K562 (cell line): ENCODE measurements at places on chromosomes 2 and 18.

DNA sequence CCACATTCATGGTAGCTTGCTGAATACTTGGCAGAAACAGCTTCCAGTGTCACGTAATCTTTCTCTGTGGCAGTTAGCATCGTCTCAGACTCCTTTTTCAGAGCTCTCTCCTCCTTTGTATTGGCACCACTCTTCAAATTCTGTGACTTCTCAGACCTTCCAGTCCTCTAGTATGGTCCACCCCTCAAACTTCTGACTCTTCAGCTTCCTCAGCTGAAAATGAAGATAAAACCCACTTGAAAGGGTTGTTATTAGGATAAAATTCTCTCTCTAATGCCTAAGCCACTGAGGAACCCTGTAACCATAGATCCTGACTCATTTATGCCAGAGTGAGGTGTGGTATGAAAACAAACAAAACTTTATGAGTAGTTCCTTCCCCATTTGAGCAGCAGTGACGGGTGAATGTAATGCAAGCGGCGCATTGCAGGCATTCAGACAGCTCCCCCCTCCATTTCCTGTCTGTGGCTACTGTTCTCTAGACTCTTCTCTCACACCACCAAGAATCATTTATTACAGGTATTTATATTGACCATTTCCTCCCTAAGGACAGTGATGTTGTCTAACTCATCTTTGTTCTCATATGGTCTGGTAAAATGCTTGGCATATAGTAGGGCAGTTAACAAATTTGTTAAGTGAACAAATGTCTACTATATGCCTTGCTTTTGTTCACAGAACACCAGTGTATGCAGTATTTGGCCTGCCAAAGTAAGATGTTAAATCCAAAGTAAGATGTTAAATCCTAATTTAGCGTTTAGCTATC, 35.3 kb downstream of the GALNT1 start:
- DNase-seq = peak; percentile 29

DNA sequence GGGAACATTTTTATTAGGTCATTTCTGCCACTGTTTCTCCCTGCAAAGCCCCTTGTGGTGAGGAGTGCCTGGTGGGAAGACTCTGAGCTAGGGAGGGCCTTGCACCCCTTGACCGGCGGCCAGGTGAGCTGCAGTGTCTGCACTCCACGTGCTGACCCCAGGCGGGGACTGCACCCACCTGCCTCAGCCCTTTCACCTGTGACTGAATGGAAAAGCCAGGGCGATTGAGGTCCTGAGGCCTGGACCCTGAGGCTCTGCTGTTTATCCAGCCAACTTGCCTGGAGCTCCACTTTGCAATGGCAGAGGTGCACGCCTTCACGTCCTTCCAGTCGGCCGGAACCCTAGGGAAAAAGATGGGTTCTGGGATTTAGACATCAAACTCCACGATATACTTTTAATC, 53.1 kb downstream of the TMEM18 start:
- no peak for DNase-seq

- no peak for DNase-seq
These were observed 4.0 kb downstream of the EMX1 start for GRCh38 chr2:72921088-72921851.

DNA sequence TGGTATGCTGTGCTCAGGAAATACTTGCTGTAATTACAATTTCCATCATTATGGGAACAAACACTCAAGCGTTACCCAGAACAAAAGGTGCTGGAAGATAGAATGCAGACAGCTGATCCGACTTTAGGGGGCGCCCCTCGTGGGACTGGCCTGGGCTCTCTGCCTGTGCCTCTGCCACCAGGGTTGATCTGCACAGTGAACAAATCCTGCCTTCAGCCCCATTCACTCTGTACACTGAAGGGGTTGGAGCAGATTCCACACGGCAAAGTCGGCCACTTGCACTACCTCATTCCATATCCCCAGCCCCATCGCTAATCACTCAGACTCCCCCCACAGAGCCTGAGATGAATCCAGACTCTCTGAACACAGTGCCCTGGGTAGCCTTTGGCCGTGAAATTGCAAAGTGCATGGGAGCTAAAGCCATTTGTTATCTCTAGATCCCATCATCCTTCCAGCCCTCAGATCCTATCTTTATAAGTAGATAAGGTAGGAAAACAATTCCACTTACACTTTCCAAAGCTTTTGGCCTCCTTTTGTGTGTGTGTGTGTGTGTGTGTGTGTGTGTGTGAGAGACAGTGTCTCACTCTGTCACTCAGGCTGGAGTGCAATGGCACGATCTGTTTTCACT, 69.3 kb downstream of the INPP5D start:
- DNase-seq = no peak
